ENCODE measurements at places on chromosomes 7 and 10.

DNA sequence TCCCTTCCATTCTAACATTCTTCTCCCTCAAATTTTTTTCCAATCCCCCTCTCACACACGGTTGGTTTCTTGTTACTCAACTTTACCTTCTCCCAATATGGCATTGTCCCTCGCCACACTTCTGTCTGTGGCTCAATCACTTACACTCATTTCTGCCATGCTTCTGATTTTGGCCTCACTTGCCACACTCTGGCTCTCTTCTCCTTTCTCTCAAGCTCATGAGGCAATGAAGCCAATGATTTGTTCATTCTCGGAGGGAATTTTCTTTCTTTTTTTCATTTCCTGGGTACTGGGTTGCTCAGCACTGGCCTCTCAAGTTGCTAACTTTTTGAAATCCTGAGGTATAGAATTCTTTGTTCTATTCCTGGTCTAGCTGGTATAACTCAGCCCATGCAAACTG lies 4.0 kb upstream of the MYOZ1 start:
- DNase-seq, result no peak

- DNase-seq, result no peak
These were observed 114.4 kb upstream of the CREB5 start for GRCh38 chr7:28297801-28298459.

GRCh38 chr7:25260862-25261494 lies 32.7 kb upstream of the NPVF start:
- no peak for DNase-seq

- DNase-seq, result no peak
These were observed 54.3 kb downstream of the LRRC18 start for GRCh38 chr10:48885376-48885775.

- no peak for DNase-seq
These were observed 153.0 kb upstream of the LANCL2 start for GRCh38 chr7:55212176-55212575.

DNA sequence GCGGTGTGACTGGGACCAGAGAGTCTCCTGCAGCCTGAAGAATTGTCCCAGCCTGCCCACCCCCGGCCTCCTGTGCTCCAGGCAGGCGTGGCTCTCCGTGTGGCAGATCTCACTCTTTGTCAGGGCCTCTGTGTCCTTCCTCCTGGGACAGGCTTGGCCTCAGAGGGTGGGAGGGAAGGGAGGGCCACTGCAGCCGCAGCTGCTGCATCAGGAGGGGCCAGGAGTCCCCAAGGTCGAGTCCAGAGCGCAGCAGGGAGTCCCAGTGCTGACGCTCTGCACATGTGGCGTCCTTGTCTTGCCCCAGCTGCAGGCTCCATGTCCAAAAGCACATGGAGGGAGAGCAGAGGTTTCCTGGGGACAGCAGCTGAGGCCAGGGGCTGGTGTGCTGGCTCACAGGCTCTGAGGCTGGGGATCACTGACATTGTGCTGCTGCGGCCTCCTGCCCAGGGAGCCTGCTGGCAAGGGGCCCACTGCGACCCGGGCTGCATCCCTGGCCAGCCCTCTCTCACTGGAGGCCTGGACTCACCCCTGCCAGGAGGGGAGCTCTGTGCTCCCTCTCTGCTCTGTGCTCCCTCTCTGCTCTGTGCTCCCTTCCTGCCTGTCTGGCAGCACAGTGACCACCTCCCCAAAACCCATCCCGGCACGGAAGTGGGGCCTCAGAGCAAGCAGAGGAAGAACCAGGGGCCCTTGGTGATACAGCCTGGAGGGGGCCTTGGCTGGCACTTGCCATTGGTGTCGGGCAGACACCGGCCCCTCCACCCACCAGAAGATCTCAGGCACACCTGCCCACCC lies 114.6 kb upstream of the RET start:
- DNase-seq, result no peak

- no peak for DNase-seq
These were observed 1.1 kb downstream of the CCDC126 start for GRCh38 chr7:23598296-23598695.

DNA sequence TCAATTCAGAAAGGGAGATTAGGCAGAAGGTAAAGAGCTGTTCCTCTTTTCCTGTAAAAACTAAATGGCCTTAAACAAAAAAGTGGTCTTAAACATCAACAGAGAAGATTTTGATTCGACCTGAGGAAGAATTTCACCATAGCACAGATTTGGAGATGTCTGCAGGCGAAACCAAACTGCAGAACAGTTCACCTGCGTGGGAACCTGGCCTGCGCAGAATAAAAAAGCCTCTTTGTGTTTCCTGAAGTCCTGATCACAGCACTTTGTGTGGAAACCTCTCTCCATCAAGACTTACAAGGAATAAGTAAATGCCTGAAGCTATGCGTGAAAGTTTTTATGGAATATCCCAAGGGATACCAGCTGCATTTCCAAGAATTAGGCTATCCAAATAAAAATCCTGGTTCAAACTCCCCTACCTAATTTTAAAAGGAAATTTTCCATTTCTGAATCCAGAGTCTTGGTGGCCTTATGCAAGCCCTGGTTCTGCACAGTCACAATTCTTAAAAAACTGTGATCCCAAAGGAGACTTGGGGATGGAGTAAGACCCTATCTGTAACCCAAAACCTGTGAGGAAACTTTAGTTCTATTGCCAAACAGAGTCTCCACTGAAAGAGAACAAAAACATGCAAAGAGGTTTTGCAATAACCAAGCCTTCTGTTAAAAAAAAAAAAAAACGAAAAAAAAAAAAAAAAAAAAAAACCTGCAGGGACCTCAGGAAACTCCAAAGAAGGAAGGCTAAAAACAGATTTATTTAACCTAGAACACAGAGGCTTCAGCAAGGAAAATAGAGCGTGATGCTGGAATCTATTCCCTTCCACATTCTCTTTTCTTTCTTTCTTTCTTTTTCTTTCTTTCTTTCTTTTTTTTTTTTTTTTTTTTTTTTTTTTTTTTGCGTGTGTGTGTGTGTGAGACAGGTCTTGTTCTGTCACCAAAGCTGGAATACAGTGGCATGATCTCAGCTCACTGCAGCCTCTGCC lies 10.4 kb downstream of the CALML3 start:
- no peak for DNase-seq

GRCh38 chr7:123657304-123657685 lies 1.6 kb downstream of the LMOD2 start:
- DNase-seq, result no peak

GRCh38 chr7:157827863-157828160 lies 491.0 kb downstream of the DNAJB6 start:
- no peak for DNase-seq

- no peak for DNase-seq
These were observed 5.7 kb upstream of the PRR15 start for GRCh38 chr7:29557954-29558353.

DNA sequence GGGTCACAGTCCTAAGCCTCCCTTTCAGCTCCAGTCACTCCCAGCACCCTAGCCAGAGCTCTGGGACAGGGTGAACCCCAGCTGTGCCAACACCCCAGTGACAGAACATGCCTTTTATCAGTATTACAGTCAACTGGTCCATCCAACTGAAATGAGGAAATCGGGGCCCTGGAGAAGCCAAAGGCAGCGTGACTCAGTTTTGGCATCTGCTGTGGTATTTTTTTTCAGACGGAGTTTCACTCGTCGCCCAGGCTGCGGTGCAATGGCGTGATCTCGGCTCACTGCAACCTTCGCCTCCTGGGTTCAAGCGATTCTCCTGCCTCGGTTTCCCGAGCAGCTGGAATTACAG lies 3.4 kb upstream of the CLDN15 start:
- DNase-seq, result no peak

GRCh38 chr10:72889391-72889831 lies 4.1 kb upstream of the OIT3 start:
- DNase-seq, result no peak

- DNase-seq, result no peak
These were observed 288.1 kb downstream of the PARD3 start for GRCh38 chr10:34526758-34527730.

DNA sequence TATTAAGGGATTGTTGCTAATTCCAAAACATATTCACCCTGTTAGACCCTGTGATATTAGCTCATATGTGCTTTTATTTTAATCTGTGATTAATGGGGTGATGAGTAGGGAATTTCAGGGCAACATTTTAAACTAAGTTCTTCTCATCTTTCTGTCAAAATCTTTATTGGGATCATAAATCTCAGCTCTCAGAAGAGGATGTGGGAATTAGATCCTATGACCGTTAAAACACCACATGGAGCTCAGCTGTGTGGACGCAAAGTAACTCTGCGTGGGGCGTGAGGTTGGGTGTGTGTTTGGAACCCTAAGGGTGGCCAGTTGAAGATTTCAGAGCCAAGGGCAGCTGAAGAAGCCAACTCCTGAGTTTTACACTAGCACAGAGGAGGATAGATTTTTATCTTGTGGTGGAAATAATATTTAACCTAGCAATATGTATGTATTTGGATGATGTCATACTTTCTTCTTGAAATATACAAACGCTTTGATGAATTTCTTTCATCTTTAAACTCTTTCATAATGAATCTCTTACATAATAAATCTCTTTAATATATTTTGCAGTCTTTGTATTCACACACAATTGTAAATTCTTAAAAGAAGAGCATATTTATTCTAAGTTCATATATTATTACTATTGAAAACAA lies 64.4 kb downstream of the EPDR1 start:
- DNase-seq, result no peak

DNA sequence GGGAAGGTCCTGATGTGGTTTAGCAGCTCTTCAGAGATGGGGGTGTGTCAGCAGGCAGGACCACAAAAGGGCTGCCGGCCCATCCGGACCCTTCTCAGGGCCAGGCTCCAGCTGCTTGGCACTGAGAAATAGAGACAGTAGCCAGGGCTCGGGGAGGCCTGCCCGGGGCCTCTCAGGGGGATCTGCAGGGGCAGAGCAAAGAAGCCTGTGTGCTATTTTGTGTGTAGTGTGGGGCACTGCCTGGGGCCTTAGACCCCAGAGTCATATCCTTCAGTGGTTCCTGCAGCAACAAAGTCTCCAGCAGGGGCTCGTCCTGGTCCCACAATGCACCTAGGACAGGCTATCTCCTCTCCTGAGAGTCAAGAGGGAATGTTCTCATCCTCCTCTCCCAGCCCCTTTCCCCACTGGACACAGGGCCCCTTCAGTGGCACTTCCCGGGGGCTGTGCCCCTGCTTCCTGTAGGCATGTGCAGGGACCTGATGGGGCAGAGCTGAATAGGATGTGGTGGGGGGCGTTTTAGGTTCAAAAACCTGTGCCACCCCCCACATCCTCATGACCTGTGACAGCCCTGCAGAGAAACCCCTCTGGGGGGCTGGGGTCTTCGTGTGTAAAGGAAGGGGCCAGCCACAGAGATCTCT lies 159.5 kb upstream of the RHEB start:
- DNase-seq, result no peak

DNA sequence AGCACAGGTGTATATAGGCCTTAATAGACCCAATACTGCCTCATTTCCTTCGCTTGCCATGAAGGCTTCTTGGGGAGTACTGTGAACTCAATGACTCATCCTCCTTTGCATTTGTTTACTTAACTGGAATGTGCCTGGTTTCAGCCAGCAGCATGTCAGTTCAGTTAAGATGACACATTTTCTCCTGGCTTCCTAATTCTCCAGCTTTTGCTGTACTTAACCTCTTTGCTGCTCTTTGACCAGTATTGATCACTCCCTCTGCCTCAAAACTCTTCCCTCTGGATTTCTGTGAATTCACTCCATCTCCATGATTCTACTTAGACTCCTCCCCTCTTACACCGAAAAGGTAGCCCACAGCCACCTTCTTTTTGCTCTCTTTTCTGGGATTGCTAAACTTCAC lies 135.7 kb downstream of the MAGI2 start:
- no peak for DNase-seq

- no peak for DNase-seq
These were observed 45.3 kb downstream of the BZW2 start for GRCh38 chr7:16691241-16691640.

- no peak for DNase-seq
These were observed 2.9 kb upstream of the CFAP46 start for GRCh38 chr10:132945125-132945893.

- DNase-seq, result no peak
These were observed 119.9 kb upstream of the THSD7A start for GRCh38 chr7:11951909-11952308.

GRCh38 chr10:33612551-33612950 lies 278.1 kb upstream of the NRP1 start:
- no peak for DNase-seq

GRCh38 chr10:78002541-78003288 lies 26.6 kb downstream of the POLR3A start:
- DNase-seq, result no peak

GRCh38 chr10:120041807-120042559 lies 149.5 kb downstream of the SEC23IP start:
- no peak for DNase-seq
